ENCODE measurements at places on chromosomes 5 and 9. TPM values are rescaled to one million over a fixed set of nuclear protein-coding genes. Genes with fewer than 3 reads are reported as not detected.

C5orf52 gene
- total RNA-seq, result not detected

ZDHHC21 gene
- 14.9 TPM for total RNA-seq

IL5 gene
- 0.50 TPM for total RNA-seq

FBXO10 gene
- total RNA-seq, result 15.3 TPM

MPDZ gene
- total RNA-seq, result 86.0 TPM

LECT2 gene
- not detected for total RNA-seq

GBA2 gene
- total RNA-seq, result 74.4 TPM

PHF24 gene
- total RNA-seq, result 7.7 TPM

OR1J2 gene
- total RNA-seq, result not detected

SCGB3A2 gene
- total RNA-seq, result not detected

FGF10 gene
- total RNA-seq, result 9.4 TPM

STPG3 gene
- total RNA-seq, result not detected

NEUROG1 gene
- total RNA-seq, result not detected

PTGES gene
- total RNA-seq, result 9.3 TPM

PKD2L2 gene
- total RNA-seq, result not detected

GZMA gene
- 0.39 TPM for total RNA-seq

HRH2 gene
- 2.6 TPM for total RNA-seq

THBS4 gene
- total RNA-seq, result 20.3 TPM

FBLL1 gene
- 15.5 TPM for total RNA-seq

PCDHGB5 gene
- 21.5 TPM for total RNA-seq

TSSK1B gene
- total RNA-seq, result 0.06 TPM

PSAT1 gene
- total RNA-seq, result 86.7 TPM

All from spinal cord (tissue), 10 donors.